ENCODE measurements at places on chromosomes 2 and 18.

GRCh38 chr2:188664416-188664815 is 309.8 kb upstream of the COL3A1 start:
- H3K27ac ChIP-seq, result no peak overlapping the region
- H3K4me3 ChIP-seq, result no peak overlapping the region

GRCh38 chr2:63041592-63041991 is 9.0 kb upstream of the OTX1 start:
- H3K27ac ChIP-seq, result no peak overlapping the region
- no peak for DNase-seq
- H3K36me3 ChIP-seq, result no peaks in the 10 kb centered on the region
- H3K27me3 ChIP-seq, result peaks cover 38% of the 10 kb centered on the region

- no peaks in the 10 kb centered on the region for H3K36me3 ChIP-seq
- no peaks in the 10 kb centered on the region for H3K27me3 ChIP-seq
- no peak overlapping the region for H3K4me3 ChIP-seq
- no peak overlapping the region for H3K27ac ChIP-seq
- no peaks in the 10 kb centered on the region for H3K4me1 ChIP-seq
Measured at GRCh38 chr18:2407961-2408360, 163.3 kb downstream of the METTL4 start.

GRCh38 chr2:78202986-78203670 is 681.0 kb upstream of the LRRTM4 start:
- no peak overlapping the region for H3K4me3 ChIP-seq
- no peaks in the 10 kb centered on the region for H3K4me1 ChIP-seq
- H3K27me3 ChIP-seq, result no peaks in the 10 kb centered on the region
- H3K36me3 ChIP-seq, result no peaks in the 10 kb centered on the region

DNA sequence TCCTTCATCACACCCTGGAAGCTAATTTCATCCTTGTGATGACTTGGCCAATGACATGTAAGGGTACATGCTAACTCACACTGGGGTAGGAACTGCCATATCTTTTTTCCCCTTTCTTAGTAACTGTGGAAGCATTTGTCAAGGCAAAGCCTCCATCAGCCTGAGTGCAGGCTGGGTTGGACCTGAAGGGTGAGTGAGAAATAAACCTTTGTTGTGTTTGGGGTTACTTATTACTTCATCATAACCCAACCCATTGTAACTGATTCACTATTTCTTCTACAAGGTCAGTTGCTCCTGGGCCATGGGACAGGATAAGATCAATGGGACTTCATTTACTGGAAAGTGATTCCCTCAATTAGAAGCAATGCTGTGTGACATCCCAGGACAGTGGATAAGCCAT is 108.4 kb downstream of the COL6A3 start:
- no peaks in the 10 kb centered on the region for H3K36me3 ChIP-seq
- no peak overlapping the region for H3K4me3 ChIP-seq
- no peaks in the 10 kb centered on the region for H3K27me3 ChIP-seq
- H3K27ac ChIP-seq, result no peak overlapping the region
- no peak for DNase-seq

- no peak overlapping the region for H3K4me3 ChIP-seq
- H3K36me3 ChIP-seq, result peaks cover 65% of the 10 kb centered on the region
- peaks cover 13% of the 10 kb centered on the region for H3K4me1 ChIP-seq
- no peaks in the 10 kb centered on the region for H3K27me3 ChIP-seq
- DNase-seq, result peak; percentile 36
- H3K27ac ChIP-seq, result peak overlapping the region; percentile 12
Measured at GRCh38 chr18:59353079-59353680, 5.9 kb downstream of the LMAN1 start.

- H3K36me3 ChIP-seq, result no peaks in the 10 kb centered on the region
- DNase-seq, result no peak
- H3K4me3 ChIP-seq, result no peak overlapping the region
- H3K4me1 ChIP-seq, result no peaks in the 10 kb centered on the region
- no peaks in the 10 kb centered on the region for H3K27me3 ChIP-seq
Measured at GRCh38 chr2:23636426-23636825, 251.4 kb downstream of the KLHL29 start.

GRCh38 chr2:150909613-150910012 is 352.1 kb downstream of the RBM43 start:
- H3K4me3 ChIP-seq, result no peak overlapping the region
- no peaks in the 10 kb centered on the region for H3K27me3 ChIP-seq
- no peaks in the 10 kb centered on the region for H3K4me1 ChIP-seq
- DNase-seq, result no peak
- no peaks in the 10 kb centered on the region for H3K36me3 ChIP-seq

DNA sequence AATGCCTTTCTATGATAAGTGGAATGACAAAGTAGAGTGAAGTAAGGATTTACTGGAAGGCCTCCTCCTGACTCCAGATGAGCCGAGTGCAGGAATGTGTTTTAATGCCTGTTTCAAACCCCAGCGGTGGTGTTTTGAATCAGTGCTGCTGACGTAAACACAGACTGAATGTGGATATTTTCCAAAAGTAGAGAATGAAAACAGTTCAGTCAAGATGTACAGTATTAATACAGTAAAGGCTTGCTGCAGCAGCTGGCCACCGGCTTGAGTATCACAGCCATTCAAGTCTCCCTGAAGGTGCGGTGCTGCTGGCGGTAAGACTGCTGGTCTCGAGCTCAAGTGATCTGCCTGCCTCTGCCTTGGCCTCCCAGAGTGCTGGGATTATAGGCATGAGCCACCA is 46.7 kb downstream of the ARHGAP28 start:
- H3K27me3 ChIP-seq, result no peaks in the 10 kb centered on the region
- no peak overlapping the region for H3K27ac ChIP-seq
- no peaks in the 10 kb centered on the region for H3K36me3 ChIP-seq
- no peak overlapping the region for H3K4me3 ChIP-seq
- peaks cover 16% of the 10 kb centered on the region for H3K4me1 ChIP-seq

DNA sequence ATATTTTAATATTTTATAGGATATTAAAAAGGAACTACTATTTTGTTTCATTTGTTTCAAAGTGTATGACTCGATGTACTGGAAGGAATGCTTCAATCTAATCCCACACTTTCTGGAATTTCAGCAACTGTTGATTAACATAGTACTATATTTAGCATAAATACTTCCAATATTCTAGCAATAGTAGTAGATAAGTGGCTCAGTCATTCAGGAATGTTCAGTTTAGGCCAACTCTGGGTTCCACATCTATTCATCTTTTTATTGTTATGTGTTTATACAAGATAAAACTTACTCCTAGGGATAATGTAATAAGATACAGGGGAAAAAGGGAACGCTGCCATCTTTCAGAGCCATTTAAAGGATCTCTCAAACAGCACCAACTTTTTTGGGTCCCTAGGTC is 22.3 kb upstream of the ORC2 start:
- H3K27ac ChIP-seq, result no peak overlapping the region
- H3K36me3 ChIP-seq, result peaks cover 30% of the 10 kb centered on the region
- no peaks in the 10 kb centered on the region for H3K4me1 ChIP-seq
- peak; percentile 31 for DNase-seq

GRCh38 chr2:238202326-238203093 is 985 bp downstream of the ILKAP start:
- H3K27me3 ChIP-seq, result peaks cover 1% of the 10 kb centered on the region
- peak overlapping the region; percentile 99 for H3K4me3 ChIP-seq
- DNase-seq, result peak; percentile 27
- no peaks in the 10 kb centered on the region for H3K36me3 ChIP-seq
